ENCODE measurements at places on chromosomes 1 and 21.

- peak; percentile 56 for DNase-seq
Measured at GRCh38 chr1:35505911-35506798, 51.0 kb downstream of the KIAA0319L start.

DNA sequence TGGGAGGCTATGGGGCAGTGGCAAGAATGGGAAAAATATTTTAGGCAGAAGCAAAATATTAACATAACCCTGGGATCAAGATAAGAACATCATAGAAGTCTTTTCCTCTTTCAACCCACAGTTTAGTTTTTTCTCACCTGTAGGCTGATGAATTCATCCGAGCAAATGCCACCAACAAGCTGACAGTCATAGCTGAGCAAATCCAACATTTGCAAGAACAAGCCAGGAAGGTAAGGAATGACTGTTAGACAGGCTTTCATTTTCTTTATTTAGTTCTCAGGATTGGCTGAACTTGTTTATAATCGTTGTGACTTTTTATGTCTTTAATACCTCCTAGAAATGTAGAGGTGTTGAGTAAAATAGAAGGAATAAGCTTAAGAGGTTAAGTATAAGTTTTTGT lies 6.4 kb downstream of the C1orf50 start:
- DNase-seq = no peak

DNA sequence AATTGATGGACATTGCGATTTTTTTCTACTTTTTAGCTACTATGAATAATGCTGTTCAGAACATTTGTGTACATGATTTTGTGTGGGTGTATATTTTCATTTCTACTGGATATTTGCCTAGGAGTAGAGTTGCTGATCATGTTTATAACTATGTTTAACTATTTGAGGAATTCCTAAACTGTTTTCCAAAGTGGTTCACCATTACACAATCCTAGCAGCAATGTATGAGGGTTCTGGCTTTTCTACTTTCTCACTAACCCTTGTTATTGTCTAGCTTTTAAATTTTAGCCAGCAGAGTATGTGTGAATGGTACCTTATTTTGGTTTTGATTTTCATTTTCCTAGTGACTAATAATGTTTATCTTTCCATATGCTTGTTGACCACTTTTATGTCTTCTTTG lies 86.2 kb downstream of the ATG4C start:
- no peak for DNase-seq

DNA sequence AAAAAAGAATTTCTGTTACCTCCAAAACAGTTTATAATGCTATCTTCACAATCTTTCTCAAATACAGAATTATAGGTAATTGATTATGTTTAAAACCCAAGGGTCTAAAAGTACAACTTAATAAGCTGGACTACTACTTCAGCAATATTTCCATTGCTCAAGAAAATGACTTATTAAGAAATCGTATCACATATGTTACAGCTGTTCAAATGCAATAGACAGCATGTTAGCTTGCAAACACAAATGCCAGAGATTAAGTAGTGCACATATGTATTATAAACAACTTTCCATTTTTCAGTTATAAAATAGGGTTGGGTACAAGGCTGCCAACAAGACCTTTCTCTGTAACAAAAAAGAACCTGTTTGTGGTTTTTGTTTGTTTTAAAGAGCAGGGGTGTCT lies 211.0 kb upstream of the DMRTA2 start:
- DNase-seq = no peak

DNA sequence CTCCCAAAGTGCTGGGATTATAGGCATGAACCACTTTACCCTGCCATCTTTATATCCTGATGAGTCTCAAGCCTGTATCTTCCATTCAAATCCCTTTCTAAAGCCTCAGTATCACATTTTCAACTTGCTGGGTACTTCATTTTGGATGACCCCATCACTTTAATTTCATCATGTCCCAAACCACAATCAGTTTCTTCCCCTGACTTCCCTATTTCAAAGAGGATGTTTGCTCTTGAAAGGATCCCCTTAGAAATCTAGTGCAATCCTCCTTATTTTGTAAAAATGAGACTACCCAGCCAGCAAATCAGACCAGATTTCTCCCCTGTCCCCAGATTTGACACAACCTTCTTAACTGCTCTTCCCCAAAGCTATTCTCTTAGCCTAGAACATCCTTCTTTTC lies 7.0 kb upstream of the TRIT1 start:
- no peak for DNase-seq

DNA sequence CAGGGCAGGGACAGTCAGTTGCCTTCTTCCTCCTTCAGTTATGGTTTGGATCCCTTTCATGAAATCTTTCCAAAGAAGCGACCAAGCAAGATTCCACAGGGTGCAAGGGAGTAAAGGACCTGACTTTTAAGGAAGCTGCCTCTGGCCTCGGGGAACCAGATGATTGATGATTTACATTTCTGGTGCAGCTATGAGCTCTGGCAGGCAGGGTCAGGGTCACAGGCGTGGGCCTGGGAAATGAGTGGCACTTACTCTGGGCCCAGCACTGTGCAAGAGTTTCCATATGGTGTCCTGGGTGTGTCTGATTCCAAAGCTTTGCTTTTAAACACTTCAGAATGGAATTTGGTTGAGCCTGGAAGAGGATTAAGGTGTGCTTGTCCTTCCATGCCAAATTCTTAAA lies 7.2 kb upstream of the CRABP2 start:
- no peak for DNase-seq

DNA sequence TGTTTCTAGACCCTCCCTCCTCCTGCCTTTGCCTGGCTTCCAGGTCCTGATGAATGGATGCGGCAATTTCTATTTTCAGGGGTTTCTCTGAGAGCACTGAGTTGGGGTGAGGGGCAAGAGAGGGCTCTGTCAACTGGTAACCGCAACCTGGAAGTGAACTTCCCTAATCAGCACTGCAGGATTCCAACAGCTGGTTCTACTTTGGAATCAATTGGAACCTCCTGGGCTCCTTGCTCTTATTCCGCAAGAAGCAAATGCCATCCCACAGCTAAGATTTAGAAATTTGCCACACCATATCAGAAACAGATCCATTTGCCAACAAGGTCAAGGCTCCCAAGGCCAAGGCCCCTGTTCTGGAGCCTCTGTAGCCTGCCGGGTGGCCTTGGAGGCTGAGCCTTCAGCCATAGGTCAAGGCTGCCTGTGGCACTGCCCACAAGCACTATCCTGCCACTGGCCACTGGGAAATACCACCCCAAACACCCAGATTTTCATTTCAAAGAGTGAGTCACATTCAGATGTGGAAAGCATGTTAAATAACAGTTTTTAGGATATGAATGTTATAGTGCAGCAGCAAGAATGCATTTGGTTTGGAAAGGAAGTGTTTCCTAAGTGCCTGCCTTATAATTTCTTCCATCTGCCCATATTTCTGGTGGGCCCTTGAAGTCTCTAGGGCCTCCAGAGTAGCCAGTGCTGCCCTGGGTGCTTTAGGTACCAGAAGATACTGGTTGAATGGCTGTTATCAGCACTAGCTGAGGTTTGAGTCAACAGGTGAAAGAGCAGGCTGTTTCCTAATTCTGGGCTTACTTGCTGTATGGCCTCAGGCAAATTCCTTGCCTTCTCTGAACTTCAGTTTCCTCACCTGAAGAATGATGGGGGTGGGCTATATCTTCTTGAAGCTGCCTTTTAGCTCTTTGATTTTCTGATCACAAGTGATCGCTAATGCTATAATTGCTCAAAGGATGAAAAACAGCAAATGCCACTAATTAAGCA lies 56.3 kb upstream of the JUN start:
- no peak for DNase-seq

DNA sequence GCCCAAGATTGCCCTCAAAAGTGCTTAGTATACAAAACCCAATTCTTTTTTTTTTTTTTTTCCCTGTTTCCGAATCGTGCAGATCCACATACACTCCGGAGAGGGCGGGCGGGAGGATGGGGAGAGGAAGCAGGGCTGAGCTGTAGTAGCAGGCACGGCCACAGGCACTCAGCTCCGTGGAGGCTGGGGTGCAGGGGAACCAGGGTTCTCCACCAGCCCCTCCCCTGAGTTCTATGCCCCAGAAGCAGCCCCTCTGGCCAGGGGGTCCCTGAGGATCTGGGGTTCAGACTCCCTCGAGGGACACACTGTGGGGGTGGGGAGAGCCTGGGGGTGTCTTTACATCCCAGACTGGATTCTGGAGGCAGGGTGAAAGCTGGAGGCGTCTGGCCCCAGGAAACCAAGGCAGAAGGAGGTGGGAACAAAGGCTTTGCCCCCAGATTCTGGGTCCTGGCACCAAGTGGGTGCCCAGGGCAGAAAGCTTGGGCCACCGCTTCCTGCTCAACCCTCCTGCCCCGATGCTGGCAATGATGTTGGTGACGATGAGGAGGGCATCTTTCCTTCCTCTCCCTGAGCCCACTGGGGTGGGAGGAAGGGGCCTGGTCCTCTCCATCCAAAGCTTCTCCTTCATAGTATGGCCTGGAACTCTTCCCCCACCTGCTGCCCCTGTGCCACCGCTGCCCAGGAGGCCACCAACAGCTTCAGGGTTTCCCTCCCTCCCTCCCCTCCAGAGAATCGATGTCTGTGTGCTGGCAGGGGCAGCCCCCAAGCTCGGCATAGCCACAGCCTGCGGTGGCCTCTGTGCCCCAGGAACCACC lies 106.4 kb upstream of the TARDBP start:
- no peak for DNase-seq

GRCh38 chr1:14138687-14139086 lies 438.7 kb downstream of the PRDM2 start:
- no peak for DNase-seq

DNA sequence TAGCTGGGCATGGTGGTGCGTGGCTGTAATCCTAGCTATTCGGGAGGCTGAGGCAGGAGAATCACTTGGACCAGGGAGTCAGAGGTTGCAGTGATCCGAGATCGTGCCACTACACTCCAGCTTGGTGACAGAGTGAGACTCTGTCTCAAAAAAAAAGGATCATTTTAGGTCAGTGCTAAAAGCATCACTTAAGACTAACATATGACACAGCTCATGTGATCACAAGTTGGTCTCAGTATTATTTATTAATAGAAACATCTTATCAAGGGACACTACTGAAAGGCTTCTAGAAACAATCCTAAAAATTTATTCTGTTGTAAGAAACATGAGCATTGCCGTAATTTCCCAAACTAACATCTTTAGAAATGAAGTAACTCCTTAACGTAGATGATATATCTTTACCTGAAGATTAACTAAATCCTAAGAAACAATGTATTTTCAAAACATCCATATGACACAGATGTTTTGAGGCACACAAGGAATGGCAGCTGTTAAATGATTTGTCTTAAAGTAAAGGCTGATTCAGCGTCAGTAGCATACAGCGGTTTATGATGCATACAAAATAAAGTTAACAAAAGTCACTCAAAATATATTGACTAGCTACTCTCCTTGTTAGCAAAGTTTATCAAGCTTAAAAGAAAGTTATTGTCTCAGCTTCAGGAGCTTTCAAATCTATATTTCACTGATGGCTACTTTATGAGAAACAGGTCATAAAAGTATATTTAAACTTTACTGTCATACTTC lies 2.6 kb downstream of the NIBAN1 start:
- DNase-seq = no peak

DNA sequence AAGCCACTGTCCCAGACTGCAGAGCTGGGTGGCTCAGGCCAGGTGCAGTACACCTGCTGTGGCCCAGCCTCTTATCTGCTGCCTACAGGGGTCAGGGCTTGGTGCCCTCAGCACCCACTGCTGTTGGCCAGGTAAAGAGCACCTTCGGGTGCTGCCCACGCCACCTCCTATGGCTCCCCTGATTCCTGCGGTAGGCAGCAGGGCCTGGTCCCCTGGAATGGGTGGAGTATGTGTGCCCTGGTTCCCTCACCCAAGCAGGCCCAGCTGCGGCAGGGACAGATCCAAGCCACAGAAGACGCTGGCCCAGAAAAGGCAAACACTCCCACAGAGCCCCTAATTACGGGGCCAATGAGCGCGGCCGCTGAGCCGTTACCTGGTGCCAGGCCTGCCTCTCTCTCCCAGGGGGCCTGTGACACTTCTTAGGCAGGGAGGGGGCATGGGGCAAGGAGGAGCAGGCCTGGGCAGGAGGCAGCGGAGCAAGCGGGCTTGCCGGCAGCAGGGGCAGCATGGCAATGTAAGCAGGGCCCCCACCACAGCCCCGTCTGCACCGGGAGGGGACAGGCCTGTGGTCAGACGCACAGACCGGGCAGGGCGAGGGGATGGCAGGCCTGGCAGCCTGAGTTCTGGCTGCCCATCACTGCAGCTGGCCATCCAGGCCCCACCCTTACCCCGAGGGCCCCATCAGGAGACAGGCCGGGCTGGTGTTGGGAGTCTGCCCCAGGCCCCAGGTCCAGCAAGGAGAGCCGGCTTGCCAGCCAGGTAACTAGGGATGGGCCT lies 19.0 kb downstream of the ESPN start:
- DNase-seq = no peak

DNA sequence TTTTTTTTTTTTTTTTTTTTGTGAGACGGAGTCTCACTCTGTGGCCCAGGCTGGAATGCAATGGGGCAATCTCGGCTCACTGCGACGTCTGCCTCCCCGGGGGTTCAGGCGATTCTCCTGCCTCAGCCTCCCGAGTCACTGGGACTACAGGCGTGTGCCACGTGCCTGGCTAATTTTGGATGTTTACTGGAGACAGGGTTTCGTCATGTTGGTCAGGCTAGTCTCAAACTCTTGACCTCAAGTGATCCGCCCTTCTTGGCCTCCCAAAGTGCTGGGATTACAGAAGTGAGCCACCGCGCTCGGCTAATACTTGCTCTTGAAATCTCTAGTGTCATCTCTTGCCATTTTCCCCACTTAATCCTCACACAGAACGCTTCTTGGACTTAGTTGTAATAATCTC lies 1.1 kb upstream of the SYCP1 start:
- DNase-seq = no peak

- no peak for DNase-seq
Measured at GRCh38 chr1:24506691-24507381, 4.2 kb downstream of the RCAN3 start.

- DNase-seq = no peak
Measured at GRCh38 chr21:44955141-44955797, 15.4 kb downstream of the SLX9 start.

- DNase-seq = no peak
Measured at GRCh38 chr1:93573940-93574469, 107.6 kb downstream of the BCAR3 start.

DNA sequence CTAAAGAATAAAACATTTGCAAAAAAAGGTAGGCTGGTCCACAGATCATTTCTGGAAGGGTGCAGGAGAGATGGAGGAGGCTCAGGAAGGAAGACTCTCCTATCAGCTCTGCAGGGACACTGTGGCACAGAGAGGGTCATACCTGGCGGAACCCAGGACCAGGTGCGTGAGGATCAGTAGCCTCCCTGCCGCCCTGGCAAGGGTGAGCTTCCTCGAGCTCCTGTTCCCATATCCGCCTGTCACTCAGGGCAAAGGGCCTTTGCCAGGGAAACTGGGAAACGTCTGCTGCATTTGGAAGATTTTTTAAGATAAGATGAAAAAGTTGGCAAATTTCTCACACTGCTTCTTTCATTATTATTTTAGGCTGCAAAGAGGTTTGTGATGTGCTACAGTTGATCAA lies 112.1 kb upstream of the TIAM1 start:
- DNase-seq = no peak

- DNase-seq = no peak
Measured at GRCh38 chr1:82849460-82849859, 1048.7 kb downstream of the ADGRL2 start.

DNA sequence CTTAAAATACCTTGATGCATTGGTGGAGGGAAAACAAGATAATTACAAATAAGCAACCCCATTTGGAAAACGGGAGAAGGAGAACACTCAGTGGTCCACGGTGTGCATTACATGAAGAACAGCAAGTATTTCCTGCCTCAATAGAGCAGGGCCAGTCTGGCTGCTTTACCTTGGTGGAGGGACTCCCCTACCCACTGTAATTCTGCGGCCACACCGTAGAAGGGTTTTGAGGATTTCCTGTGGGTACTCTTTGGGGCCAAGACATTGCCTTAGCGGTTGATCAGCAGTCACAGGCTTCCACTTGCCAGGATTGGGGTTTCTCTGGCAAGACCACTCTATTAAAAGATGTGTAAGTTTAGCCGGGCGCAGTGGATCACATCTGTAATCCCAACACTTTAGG lies 16.3 kb upstream of the TMEM54 start:
- no peak for DNase-seq
